HS-5 (cell line): ENCODE measurements at places on chromosomes 3 and 15.

DNA sequence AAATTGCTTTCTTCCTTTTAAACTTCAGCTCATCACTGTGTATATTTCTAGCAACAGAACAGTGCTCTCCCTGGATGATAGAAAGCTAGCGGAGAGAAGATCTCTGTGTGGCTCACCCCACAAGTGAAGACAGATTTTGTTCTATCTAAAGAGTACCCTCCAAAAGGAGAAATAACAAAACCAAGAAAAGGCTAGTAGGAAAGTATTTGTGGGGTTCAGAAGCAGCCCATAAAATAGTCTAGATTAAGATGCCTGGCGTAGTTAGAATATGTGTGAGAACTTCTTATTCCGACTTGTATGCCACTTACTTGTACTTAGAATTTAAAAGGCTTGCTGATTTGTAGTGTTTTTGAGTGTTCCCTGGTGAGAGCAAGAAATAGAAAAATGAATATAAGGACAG is 214.9 kb upstream of the IL12A start:
- no peak for DNase-seq

GRCh38 chr15:97941572-97941971 is 18.9 kb upstream of the ARRDC4 start:
- no peak for DNase-seq

DNA sequence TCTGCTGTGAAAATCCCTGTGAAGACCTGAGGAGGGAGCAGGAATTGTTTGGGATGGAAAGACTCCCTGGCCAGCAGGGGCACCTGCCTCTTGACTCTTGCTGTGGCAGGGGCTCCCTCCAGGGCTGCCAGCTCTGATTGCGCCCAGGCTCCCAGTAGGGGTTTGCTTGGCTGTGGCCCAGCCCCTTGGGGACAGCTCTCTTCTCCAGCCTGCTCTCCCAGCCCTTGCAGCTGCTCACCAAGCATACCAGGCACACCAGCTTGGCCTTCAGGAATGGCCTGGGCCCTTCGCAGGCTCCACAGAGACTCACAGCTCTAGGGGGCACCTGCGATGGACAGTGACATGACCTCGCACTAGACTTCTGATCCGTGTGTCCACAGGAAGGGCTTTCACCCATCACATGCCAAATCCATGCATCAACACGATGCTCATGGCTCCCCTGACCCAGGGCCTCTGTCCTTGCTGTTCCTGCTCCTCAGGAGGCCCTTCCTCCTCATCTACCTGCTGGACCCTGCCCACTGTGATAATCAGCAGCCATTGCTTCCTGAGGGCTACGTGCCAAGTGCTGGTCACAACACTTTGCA is 61.8 kb downstream of the SCN5A start:
- DNase-seq = no peak

- DNase-seq = no peak
Observed at GRCh38 chr3:171792531-171792930, 17.8 kb downstream of the PLD1 start.

- DNase-seq = no peak
Observed at GRCh38 chr15:101502572-101503295, 13.2 kb upstream of the PCSK6 start.

DNA sequence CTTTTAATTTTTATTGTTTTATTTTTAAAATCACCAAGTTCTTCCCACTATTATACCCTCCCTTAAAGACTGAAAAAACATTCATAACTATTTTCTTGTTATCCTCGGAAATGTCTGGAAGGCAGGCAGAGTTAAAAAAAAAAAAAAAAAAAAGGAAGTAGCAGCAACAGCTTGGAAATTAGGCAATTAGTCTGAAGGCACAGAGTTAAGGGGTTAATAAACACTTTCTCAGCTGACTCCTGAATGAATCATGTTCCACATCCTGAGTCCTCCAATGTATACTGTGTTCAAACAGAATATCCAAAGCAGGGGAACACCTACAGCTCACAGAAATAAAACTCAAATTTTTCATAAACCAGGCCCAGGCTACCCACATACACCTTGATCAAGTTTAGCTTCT is 5.8 kb downstream of the HEXA start:
- DNase-seq = no peak

GRCh38 chr3:38739396-38739689 is 76.7 kb downstream of the SCN10A start:
- DNase-seq = no peak

DNA sequence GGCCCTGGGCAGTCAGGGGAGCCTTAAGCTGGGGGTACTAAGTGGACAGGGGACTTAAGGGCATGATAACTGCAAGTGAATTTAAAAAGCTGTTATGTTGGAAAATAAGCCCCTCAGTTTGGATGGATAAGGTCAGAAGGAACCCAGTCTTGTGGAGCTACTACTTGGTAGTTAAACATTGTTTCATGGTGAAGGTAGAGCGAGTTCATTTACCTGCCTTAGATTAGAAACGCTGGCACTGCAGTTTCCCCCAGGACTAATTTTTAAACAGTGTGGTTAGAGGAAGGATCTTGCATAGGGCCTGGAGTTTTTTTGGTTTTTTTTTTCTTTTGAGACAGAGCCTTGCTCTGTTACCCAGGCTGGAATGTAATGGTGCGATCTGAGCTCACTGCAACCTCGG is 31.2 kb downstream of the TRIM71 start:
- DNase-seq = no peak

DNA sequence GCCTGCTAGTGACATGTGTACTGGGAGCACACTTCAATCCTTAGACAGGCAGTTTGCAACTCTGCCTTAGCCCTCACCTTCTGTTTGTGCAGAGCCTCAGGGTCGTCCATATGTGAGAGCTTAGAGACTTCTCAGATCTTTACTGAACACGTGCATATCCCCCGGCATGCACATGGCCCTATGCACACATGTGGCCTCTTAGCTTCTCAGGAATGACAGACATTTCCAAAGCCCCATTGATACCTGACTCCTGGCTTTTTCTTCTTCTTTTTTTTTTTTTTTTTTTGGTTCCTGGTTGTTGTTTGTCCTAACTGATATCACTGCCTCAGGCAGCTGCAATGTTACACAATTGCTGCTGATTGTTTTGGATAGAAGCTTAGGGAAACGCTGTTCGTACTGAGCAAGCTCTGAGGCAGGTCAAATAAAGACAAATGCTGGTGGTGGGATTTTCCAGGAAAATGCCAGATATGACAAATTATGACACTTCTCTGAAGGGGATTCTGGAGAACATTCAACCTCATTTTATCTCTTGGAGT is 107.2 kb upstream of the RGMA start:
- no peak for DNase-seq

- DNase-seq = peak; percentile 77
Observed at GRCh38 chr3:100257586-100257985, 3.2 kb upstream of the TBC1D23 start.

- no peak for DNase-seq
Observed at GRCh38 chr3:128867200-128868125, 12.0 kb upstream of the ACAD9 start.

DNA sequence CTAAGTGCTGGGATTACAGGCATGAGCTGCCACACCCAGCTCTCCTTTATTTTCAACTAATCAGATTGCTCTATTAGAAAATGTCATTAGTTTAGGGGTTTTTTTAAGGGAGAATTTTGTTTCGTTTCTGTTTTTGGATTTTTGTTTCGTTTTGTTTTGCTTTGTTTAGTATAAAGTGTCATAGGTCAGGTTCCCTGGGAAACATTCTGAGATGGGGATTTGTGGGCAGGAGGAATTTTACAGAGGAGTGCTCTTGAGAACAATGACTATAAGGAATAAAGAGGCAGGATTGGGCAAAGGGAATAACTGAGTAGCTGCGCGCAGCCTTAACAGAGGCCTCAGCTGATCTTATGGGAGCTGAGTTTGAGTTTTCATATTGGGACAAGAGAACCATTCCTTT is 86.8 kb upstream of the NR2F2 start:
- no peak for DNase-seq

- no peak for DNase-seq
Observed at GRCh38 chr15:82649226-82649999, 2.2 kb upstream of the CPEB1 start.

DNA sequence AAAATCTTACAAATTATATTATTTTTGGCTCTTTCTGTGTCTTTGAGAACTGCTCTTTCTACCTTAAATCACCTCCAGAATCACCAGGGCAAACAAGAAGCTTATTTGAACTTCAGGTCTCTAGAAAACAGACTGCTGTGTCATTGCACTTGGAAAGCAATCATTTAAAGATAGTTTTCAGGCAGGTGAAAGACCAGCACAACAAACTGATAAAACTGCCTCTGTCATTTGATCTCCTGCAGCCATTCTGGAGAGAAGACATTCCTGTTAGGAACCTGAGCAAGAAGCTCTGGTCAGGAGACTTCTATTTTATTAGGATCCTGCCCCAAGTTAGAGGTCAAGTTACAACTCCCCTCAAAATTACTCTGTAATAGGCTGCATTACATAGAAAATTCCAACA is 50.7 kb upstream of the AP4E1 start:
- no peak for DNase-seq

GRCh38 chr15:63191895-63192618 is 2.7 kb downstream of the RAB8B start:
- DNase-seq = no peak

DNA sequence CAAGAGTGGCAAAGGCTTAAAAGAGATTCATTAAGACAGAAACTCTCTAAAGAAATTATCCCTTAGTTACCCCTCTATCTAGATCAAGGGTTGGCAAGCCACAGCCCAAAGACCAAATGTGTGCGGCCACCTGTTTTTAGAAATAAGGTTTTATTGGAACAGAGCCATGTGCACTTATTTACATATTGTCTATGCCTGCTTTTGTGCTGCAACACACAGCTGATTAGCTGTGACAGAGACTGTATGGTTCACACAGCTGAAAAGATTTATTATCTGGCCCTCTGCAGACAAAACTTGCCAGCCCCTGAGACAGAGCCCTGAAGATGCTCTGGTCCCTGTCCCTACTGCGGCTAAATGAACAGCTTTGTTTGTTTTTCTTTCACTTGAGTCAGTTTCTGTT is 88.1 kb downstream of the ADAMTS9 start:
- no peak for DNase-seq

DNA sequence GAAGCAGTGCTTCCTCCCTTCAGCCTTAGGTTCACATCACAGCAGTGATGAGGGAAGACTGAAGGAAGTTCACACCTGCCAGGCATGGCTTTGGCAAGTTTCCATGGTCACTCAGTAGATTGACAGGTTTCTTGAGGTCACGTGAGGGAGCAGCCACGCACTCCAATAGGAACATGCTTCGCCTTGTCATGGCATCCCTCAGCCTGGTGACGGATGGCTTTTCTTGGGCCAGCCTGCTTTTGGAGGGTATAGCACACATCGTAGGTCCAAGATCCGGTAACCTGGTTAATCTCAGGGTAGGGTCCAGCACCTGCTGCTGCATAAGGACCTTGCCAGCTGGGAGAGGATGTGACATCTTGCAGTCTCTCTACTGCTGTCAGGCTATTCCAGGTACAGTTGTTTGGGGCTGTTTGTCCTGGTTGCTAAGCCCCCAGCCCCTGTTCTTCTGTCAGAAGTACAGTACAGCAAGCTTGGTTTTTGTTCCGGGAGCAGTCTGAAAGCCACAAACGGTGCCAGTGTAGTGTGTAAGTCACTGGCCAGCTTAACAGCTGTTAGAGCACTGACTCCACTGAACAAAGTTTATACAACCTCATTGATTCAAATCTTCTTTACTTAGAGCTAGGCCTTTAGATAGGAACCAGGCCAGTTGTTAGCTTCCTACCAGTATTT is 42.3 kb downstream of the PSMD6 start:
- DNase-seq = no peak

DNA sequence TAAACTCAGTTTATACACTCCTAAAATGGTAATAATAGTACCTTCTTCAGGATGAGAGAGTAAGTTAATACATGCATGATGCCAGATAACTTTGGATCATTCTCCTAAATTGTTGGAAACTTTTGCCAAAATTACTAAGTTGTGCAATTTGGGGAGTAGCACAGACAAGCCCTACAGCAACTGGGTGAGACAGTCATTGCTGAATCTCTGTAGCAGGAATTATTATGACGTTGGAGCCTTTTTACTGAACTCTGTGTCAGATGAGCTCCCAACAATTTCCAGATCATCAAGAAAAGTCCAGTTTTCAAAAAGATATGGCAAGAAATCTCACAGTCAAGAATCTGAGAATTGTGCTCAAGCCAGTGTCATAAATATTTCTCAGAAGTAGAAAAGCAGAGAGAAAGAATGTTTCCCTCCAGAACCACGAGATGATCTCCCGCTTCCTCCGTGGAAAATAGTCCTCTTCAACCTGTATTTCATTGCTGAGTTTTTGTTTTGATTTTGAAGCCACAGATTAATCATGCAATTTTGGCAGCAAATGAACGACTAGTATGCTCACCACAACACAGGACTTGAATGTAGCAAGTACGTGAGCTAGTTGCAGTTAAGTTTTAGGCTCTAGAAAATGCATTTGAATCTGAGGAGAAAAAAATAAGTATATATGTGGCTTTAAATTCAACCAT is 485.4 kb downstream of the CNTN6 start:
- DNase-seq = no peak

DNA sequence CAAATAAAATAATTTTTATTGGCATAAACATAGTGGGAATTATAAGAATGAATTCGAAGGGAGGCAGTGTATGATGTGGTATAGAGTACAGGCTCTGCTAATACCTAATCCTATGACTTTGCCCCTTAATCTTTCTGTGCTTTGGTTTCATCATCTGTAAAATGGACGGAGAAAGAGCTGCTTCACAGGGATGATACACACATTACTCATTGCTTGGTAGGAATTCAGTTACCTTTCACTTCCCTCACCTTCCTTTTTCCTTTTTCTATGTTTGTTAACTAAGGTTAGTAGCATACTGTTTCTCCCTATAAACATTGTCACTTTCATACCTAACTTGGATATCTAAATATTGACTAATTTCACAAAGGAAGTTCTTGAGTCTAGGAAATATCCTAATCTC is 36.2 kb downstream of the LEKR1 start:
- no peak for DNase-seq

DNA sequence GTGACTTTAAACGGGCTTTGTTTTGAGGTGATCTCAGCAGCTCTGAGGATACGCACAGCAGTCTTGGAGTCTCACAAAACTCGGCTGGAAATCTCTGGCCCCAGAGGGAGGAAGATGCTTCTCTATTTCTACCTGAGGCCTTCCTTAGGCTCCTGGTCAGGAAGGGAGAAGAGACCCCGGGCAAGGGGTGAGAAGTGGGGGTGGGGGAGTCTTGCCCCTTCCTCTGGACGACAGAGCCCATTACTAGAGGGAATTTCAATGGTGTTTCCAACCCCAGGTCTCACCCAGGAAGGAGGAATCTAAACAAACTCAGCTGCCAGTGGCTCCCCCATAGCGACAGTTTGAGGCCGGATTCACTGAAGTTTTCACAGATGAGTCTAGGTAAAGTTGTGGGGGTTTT is 37.4 kb upstream of the PCSK6 start:
- DNase-seq = no peak

DNA sequence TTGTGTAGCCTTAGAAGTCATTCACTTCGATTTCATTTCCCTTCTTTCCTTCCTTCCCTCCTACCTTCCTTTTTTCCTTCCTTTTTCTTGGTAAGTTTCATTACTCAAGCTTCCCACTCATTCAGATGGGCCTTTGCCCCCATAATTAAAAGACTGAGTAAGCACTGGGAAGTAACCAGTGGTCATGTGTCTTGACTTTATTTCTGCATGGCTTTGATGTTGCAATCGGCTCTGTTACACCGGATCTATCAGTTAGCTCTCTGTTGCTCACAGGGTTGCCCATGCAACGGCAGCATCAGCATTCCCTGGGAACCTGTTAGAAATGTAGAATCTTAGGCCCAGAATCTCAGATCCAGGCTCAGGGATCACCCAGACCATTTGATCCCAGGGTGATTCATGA is 25.6 kb upstream of the LARS2 start:
- DNase-seq = no peak

GRCh38 chr15:71559098-71559497 is 251.3 kb upstream of the NR2E3 start:
- peak; percentile 58 for DNase-seq

GRCh38 chr3:4512895-4513616 is 19.9 kb downstream of the ITPR1 start:
- DNase-seq = no peak
